ENCODE measurements at places on chromosomes 6 and 20.
A peak's percentile ranks its signal among the peaks of the same experiment; 100 is the strongest.

DNA sequence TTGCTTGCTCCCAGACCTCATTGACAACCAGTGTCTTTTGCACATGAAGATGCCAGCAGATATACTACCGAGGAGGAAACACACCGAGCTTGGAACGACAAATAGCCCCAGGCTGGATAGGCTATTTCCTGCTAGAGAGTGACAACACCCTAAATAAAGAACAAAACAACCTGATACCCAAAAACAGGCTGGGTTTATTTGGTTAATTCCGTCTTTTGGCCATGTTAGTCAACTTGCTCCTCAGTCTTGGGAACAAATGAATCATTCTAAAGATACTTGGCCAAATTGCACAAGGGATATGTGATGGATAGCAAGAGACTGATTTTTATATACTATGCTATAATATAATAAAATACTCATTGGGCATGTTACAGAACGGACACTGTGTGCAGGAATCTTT lies 11.5 kb upstream of the MUC22 start:
- DNase-seq = no peak

GRCh38 chr20:17557675-17558006 lies 12.2 kb upstream of the DSTN start:
- DNase-seq = no peak

- DNase-seq = no peak
Observed at GRCh38 chr6:40986364-40986763, 52.7 kb downstream of the UNC5CL start.

DNA sequence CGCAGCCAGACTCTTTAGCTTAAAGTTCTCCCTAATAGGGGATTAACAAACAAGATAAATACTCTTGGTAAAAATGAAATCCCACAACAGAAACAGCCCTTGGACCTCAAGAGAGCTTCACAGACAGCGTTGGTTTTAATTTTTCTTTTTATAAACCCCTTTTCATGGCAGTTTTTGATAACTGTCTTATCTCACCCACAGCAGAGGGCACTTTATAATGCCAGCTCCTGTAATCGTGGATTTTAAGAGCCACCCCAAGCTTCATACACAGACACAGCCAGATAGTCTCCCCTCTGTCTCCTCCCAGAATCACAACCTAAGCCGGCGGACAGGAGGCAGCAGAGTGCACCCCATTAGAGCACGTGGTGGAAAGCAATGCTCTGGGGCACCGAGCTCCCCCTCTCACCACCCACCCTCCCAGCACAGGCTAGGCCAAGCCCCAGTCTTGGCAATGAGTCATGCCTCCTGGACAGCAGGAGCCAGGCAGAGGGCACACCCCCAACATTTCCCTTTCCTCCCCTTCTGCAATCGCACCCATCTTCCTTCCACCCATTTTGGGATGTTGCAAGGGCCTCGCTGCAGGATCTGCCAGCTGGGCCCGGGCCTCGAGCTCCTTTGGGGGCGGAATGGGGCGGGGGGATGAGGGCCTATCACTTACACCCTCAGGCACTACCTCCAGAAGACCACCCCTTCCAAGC lies 2.4 kb downstream of the JAG1 start:
- peak; percentile 88 for DNase-seq

GRCh38 chr6:120378582-120379220 lies 955.6 kb downstream of the TBC1D32 start:
- no peak for DNase-seq

DNA sequence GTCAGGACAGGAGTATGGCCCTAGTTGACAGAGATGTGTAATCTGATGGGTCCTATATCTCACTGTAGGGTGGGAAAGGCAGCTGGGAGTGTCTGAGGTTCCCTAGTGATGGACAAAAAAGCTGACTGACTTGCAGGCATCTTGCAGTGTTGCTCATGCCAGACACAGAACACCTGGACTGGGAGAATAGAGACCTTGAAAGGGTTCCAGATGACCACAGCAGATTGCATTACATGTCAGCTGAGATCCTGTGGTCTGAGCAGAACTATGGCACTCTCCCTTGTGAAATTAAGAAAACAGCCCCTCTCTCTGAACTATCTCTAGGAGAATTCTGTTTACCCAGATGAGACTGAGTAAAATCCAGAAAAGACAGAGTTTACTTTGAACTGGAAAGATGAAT lies 212.6 kb upstream of the MAN1A1 start:
- DNase-seq = no peak

- peak; percentile 74 for DNase-seq
Observed at GRCh38 chr6:158068893-158069799, 87.5 kb downstream of the SYNJ2 start.

GRCh38 chr6:152160346-152160745 lies 352.9 kb downstream of the ESR1 start:
- no peak for DNase-seq

- no peak for DNase-seq
Observed at GRCh38 chr20:13909067-13909466, 81.3 kb downstream of the SEL1L2 start.

GRCh38 chr6:11213422-11214021 lies 18.9 kb downstream of the NEDD9 start:
- DNase-seq = no peak
